Calu3 (cell line): ENCODE measurements at places on chromosomes 2 and 18.
A peak's percentile ranks its signal among the peaks of the same experiment; 100 is the strongest.

DNA sequence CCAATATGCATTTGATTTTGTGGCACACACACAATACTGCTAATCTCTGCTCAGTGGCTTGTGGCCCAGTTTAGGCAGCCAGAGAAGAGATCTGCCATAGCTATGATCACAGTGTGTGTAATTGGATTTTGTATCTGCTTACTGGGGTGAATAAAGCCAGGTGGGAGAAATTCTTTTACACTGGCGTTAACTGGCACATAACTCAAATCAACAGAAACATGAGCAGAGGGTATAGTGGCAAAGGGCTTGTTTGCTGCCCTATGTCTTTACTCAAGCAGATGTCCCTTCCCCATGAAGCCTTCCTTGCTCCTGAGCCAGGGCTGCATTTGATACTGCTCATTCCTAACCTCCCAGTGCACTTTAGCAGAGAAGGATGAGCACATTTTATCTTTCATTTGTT, 28.5 kb downstream of the STON1 start:
- no peaks in the 10 kb centered on the region for H3K4me1 ChIP-seq
- no peaks in the 10 kb centered on the region for H3K27me3 ChIP-seq
- H3K36me3 ChIP-seq, result no peaks in the 10 kb centered on the region
- H3K4me3 ChIP-seq, result no peak overlapping the region
- H3K27ac ChIP-seq, result no peak overlapping the region
- DNase-seq, result no peak

GRCh38 chr18:43525169-43525568, 247.9 kb upstream of the SYT4 start:
- DNase-seq, result peak; percentile 29
- no peak overlapping the region for H3K4me3 ChIP-seq
- peak overlapping the region; percentile 66 for H3K27ac ChIP-seq
- no peaks in the 10 kb centered on the region for H3K27me3 ChIP-seq

- no peaks in the 10 kb centered on the region for H3K4me1 ChIP-seq
- no peaks in the 10 kb centered on the region for H3K27me3 ChIP-seq
- no peak for DNase-seq
- H3K4me3 ChIP-seq, result no peak overlapping the region
- H3K27ac ChIP-seq, result no peak overlapping the region
Measured at GRCh38 chr2:13002536-13003331, 286.0 kb downstream of the TRIB2 start.

GRCh38 chr18:74497778-74498177, 1.6 kb downstream of the CNDP2 start:
- peaks cover 46% of the 10 kb centered on the region for H3K4me1 ChIP-seq
- DNase-seq, result no peak
- peak overlapping the region; percentile 73 for H3K4me3 ChIP-seq

DNA sequence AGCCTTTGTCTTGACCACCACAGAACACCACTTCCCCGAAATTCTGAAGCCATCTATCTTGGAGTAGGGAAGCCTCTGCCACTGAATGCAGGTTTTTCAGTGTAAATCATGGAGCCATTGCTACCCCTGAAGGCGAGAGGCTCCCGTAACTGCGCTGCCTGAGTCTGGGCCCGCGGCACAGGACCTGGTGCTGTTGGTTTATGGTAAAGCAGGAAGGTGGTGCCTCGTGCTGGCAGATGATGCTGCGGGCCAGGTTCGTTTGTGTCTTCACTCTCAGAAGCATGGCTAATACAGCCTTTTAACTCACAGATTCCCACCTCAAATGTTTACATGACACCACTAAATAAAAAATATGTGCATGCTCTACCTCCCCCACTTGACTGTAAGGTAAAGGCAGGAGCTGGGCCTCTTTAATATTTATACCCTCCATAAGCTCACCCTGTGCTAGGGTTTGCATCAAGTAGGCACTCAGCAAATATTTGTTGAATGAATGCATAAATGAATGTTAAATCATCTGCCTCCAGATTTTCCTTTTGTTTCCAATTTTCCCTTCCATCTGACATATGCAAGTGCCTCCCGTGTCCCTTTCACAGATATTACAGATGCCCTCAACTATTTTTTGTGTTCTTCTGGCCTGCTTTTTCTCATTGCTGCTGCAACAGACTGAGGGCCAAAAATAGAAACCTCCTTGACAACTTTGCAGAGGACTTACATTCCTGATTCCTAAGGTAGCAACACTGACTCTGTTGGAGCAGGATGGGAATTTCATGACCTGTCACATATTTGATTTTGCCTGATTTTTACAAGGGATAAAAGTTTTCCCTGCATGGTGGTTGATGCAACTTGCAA, 83.5 kb upstream of the CPO start:
- H3K4me1 ChIP-seq, result no peaks in the 10 kb centered on the region
- no peak overlapping the region for H3K4me3 ChIP-seq
- DNase-seq, result no peak
- no peaks in the 10 kb centered on the region for H3K27me3 ChIP-seq

GRCh38 chr2:134379293-134379692, 125.4 kb downstream of the MGAT5 start:
- H3K4me3 ChIP-seq, result no peak overlapping the region
- no peaks in the 10 kb centered on the region for H3K4me1 ChIP-seq
- no peak overlapping the region for H3K27ac ChIP-seq
- no peaks in the 10 kb centered on the region for H3K36me3 ChIP-seq
- no peak for DNase-seq

DNA sequence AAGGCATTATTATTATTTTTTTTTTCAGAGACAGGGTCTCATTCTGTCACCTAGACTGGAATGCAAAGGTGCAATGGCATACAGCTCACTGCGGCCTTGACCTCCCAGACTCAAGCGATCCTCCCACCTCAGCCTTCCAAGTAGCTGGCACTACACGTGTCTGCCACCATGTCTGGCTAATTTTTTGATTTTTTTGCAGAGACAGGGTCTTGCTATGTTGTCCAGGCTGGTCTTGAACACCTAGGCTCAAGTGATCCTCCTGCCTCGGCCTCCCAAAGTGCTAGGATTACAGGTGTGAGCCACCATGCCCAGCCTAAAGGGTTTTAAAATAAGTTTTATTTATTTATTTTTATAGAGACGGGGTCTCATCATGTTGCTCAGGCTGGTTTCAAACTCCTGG, 45.3 kb upstream of the AP1S3 start:
- H3K27ac ChIP-seq, result no peak overlapping the region
- no peaks in the 10 kb centered on the region for H3K4me1 ChIP-seq
- H3K27me3 ChIP-seq, result no peaks in the 10 kb centered on the region
- H3K36me3 ChIP-seq, result peaks cover 24% of the 10 kb centered on the region

DNA sequence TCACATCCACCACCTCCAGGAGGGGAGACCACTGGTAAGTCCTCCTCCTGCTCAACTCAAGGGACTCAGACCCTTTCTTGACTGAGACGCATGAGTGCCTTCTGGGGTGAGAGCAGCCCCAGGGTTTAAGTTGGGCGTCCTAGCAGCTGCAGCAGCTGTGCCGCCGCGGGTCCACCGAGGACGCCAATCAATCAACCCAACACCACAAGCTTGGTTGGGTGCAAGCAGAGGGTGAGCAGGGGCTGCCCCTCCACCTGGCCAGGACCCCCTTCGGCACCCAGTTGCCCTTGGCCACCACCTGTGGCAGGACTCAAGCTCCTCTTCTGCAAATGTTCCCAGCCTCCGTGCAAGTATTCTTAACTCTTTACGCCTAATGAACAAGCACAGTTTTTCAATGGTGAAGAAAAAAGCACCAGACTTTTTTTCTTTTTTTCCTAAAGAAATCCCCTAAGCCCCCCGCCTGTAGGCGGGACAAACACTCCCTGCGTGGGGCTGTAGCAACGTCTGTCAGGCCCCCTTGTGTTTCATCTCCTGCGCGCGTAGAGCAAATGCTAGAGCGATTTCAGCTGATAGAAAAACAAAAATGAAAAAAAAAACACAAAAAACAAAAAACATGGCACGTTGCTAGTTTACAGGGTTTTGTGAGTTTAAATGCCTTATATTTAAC, 197.1 kb downstream of the LOXHD1 start:
- no peaks in the 10 kb centered on the region for H3K4me1 ChIP-seq
- no peaks in the 10 kb centered on the region for H3K36me3 ChIP-seq
- peaks cover 86% of the 10 kb centered on the region for H3K27me3 ChIP-seq
- H3K27ac ChIP-seq, result no peak overlapping the region
- no peak overlapping the region for H3K4me3 ChIP-seq
- no peak for DNase-seq

GRCh38 chr2:37679072-37679695, 7.7 kb upstream of the CDC42EP3 start:
- no peaks in the 10 kb centered on the region for H3K36me3 ChIP-seq
- no peak overlapping the region for H3K4me3 ChIP-seq
- no peak overlapping the region for H3K27ac ChIP-seq
- H3K4me1 ChIP-seq, result peaks cover 28% of the 10 kb centered on the region
- no peak for DNase-seq

GRCh38 chr2:15421753-15422152, 139.4 kb downstream of the NBAS start:
- H3K27ac ChIP-seq, result no peak overlapping the region
- DNase-seq, result no peak
- H3K4me3 ChIP-seq, result no peak overlapping the region
- no peaks in the 10 kb centered on the region for H3K4me1 ChIP-seq
- H3K36me3 ChIP-seq, result no peaks in the 10 kb centered on the region

DNA sequence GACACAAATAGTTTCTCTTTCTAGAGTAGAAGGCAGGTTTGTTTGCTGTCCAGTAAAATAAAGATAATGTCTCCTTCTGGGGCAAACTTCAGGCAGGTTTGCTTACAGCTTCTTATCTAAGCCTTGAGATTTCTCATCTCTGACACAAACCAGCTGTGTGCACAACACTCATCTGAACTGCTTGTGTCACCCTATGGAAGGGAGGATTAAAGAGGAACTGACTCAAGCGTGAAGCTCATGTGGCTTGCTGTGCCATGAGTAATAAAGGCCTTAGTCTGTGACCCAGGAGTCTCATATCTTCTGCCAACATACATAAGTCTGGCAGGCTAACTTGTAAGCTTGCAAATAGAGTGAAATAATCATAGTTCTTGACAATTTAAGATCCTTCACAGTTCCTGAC, 24.2 kb upstream of the CPO start:
- no peak overlapping the region for H3K4me3 ChIP-seq
- no peak overlapping the region for H3K27ac ChIP-seq
- H3K27me3 ChIP-seq, result no peaks in the 10 kb centered on the region

GRCh38 chr18:41396861-41397260, 558.2 kb upstream of the PIK3C3 start:
- H3K36me3 ChIP-seq, result no peaks in the 10 kb centered on the region
- no peak for DNase-seq
- H3K27ac ChIP-seq, result no peak overlapping the region
- no peaks in the 10 kb centered on the region for H3K4me1 ChIP-seq
- no peaks in the 10 kb centered on the region for H3K27me3 ChIP-seq

DNA sequence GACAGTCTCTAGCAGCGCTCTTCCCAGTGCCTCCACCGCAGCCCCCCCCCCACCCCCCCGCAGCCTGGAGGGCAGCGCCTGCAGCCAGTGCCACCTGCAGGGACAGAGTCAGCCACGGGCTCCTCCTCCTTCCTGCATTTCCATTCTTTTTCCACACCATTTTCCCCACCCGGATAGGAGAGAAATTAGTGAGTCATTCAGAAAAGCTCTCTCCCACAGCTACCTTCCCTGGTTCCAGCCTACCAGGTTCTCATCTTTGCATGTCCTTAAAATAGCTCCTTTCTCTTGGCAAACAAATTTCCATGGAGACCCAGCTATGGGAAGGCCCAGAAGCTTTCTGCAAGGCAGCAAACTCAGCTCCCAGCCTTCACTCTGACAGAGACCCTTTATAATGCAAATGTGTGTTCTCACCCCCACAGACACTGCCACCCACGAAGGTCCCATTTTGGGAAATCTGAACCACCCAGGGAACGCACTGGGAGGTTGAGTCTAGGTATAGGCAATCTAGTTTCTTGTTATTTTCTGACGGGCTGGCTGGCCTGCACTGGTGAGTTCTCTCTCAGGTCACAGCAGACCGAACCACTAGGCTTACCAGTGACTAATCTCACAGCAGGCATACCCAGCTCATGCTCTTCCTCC, 41.8 kb upstream of the ATG16L1 start:
- no peak for DNase-seq
- H3K27me3 ChIP-seq, result peaks cover 13% of the 10 kb centered on the region
- peaks cover 38% of the 10 kb centered on the region for H3K4me1 ChIP-seq
- no peak overlapping the region for H3K4me3 ChIP-seq
- H3K27ac ChIP-seq, result no peak overlapping the region
- H3K36me3 ChIP-seq, result peaks cover 4% of the 10 kb centered on the region

DNA sequence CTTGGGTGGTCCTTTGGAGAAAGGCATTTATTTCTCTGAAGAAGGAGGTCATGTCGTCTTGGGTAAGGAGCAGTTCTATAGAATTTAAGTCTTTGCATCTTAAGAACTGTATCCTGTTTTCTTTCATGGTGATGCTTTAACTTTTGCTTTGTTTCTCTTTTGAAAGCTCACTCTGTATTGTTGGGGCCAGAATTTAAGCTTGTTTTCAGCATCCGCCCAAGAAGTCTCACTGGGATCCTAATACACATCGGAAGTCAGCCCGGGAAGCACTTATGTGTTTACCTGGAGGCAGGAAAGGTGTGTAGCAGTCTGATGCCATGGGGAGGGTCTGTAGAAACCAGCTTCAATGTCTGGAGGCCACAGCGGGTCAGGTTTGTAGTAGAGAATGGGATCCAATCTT, 64.7 kb upstream of the TTC39C start:
- H3K4me3 ChIP-seq, result no peak overlapping the region
- H3K4me1 ChIP-seq, result no peaks in the 10 kb centered on the region
- H3K27ac ChIP-seq, result no peak overlapping the region
- no peaks in the 10 kb centered on the region for H3K27me3 ChIP-seq
- H3K36me3 ChIP-seq, result peaks cover 11% of the 10 kb centered on the region

GRCh38 chr2:2184549-2185249, 146.4 kb downstream of the MYT1L start:
- no peaks in the 10 kb centered on the region for H3K4me1 ChIP-seq
- DNase-seq, result no peak
- H3K36me3 ChIP-seq, result no peaks in the 10 kb centered on the region
- H3K27me3 ChIP-seq, result no peaks in the 10 kb centered on the region
- H3K4me3 ChIP-seq, result no peak overlapping the region

- peaks cover 18% of the 10 kb centered on the region for H3K4me1 ChIP-seq
- DNase-seq, result peak; percentile 72
- no peak overlapping the region for H3K27ac ChIP-seq
- H3K27me3 ChIP-seq, result peaks cover 15% of the 10 kb centered on the region
- no peaks in the 10 kb centered on the region for H3K36me3 ChIP-seq
Measured at GRCh38 chr18:9722691-9723090, 14.6 kb downstream of the RAB31 start.

DNA sequence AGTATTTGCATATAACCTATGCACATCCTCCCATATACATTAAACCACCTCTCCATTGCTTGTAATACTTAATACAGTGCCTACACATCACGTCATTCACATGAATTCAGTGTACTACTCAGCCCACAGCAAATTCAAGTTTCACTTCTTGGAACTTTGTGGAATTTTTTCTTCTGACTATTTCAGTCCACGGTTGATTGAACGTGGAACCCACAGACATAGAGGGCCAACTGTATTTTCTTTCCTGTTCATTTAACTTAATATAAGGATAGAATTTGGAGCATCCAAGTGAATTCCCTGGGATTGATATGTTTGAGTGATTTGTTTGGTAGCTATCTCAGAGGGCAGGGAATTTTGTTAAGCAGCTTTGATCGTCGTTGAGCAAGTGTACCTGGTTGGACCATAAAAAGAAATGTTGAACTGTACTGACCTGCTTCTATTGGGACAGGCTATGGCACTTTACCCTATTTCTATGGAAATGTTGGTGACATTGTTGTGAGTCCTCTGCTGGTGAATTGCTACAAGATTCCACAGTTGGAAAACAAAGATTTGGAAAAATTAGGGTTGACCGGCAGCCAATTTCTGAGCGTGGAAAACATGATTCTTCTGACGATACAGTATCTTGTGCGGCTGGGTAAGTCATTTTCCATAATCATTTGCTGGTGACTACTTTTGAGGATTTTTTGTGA, 156.6 kb downstream of the ESCO1 start:
- DNase-seq, result no peak
- H3K4me1 ChIP-seq, result peaks cover 26% of the 10 kb centered on the region
- no peak overlapping the region for H3K4me3 ChIP-seq
- no peak overlapping the region for H3K27ac ChIP-seq
- no peaks in the 10 kb centered on the region for H3K27me3 ChIP-seq
